Stimulated activated CD4-positive, alpha-beta T cell treated with anti-CD3 and anti-CD28 coated beads, TNF-alpha, amount 100 ng/mL, for 1 hour (primary cell): ENCODE measurements at places on chromosomes 11 and 22.

- DNase-seq: no peak
Measured at GRCh38 chr22:47158457-47158856, 396.0 kb downstream of the TBC1D22A start.

DNA sequence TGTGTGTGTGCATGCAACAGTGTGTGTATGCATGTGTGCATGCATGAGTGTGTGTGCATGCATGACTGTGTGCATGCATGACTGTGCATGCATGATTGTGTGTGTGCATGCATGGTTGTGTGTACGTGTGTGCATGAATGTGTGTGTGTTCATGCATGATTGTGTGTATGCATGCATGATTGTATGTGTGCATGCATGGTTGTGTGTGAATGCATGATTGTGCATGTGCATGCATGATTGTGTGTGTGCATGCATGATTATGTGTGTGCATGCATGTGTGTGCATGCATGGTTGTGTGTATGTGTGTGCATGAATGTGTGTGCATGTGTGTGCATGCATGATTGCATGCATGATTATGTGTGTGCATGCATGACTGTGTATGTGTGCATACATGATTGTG, 1052.0 kb downstream of the TBC1D22A start:
- DNase-seq: no peak

DNA sequence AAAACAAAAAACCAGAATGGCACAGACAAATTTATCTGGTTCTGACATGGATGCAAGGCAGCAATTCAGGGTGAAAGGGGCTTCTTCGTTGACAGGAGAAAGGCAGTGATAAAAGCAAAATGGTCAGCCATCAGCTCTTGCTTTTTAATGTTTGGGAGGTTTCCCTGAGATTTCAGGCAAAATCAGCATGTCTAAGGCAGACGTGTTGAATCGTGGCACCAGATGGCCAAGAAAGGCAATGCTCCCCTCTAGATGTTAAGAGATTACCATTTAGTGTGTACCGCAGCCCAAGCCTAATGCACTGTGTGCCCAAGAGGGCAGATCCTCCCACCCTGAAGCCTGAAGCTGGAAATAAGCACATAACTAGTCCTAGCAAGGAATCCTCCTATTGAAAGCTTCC, 88.8 kb upstream of the GALNT18 start:
- no peak for DNase-seq

DNA sequence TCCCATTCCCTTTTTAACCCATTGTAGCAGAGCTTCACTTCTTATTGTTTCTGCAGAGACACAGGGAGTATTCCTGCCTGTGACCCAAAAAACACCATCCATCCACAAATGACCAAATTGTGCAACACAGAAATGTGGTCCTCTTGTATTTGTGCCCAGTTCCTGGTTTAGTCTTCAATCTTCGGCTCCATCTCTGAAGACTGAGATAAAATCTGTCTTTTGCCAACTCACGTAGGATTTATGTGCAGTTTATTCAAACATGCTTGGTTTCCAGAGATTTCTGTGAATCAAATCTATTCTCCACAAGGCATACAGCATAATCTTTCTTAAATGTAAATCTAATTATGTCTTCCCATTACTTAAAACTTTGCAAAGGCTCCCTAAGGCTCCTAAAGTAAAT, 307.0 kb downstream of the AASDHPPT start:
- no peak for DNase-seq

DNA sequence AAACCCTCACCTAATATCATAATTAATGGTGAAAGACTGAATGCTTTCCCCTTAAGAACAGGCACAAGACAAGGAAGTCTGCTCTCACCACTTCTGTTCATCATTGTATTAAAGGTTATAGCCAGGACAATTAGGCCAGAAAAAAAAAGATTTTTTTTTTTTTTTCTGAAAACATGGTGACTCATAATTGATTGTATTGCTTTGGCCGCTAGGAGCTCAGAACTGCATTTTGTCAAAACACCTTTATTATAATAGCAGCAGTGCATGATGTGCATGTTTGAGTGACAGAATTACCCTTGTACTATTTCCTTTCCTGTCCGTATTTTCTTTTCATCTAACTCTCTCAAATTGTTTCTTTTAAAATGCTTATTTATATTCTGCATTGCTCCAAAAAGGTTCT, 98.1 kb downstream of the RNF169 start:
- no peak for DNase-seq

DNA sequence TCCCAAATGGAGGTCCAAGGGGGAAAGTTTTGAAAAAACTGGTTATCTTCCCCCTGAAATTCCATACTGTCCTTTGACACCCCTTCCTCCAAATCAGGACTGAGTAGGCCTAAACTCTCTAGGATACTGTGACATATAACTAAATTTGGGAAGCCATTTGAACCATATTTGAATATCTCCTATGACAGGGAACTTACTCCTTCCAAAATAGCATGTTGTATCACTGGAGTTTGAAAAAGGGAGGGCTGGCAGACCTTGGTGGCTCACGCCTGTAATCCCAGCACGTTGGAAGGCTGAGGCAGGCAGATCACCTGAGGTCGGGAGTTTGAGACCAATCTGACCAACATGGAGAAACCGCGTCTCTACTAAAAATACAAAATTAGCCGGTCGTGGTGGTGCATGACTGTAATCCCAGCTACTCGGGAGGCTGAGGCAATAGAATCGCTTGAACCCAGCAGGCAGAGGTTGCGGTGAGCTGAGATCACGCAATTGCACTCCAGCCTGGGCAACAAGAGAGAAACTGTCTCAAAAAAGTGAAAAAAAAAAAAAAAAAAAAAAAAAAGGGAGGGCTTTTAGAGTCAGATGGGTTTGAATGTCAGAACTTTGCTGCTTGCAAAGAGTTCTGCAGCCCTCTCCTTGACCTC, 42.4 kb downstream of the PIK3C2A start:
- DNase-seq: no peak

- DNase-seq: no peak
Measured at GRCh38 chr11:113690619-113691569, 15.2 kb downstream of the TMPRSS5 start.
